Heart left ventricle (tissue), 16 donors: ENCODE measurements at places on chromosomes 4 and X. TPM values are rescaled to one million over a fixed set of nuclear protein-coding genes. Genes with fewer than 3 reads are reported as not detected.

ANTXR2 gene
- total RNA-seq, result 76.7 TPM

GRCh38 chr4:186813377-186814068 is 89.9 kb upstream of the FAT1 start:
- H3K4me1 ChIP-seq, result no peaks in the 10 kb centered on the region
- no peaks in the 10 kb centered on the region for H3K36me3 ChIP-seq
- no peaks in the 10 kb centered on the region for H3K27me3 ChIP-seq
- no peak for DNase-seq

SORCS2 gene
- 5.1 TPM for total RNA-seq

DNA sequence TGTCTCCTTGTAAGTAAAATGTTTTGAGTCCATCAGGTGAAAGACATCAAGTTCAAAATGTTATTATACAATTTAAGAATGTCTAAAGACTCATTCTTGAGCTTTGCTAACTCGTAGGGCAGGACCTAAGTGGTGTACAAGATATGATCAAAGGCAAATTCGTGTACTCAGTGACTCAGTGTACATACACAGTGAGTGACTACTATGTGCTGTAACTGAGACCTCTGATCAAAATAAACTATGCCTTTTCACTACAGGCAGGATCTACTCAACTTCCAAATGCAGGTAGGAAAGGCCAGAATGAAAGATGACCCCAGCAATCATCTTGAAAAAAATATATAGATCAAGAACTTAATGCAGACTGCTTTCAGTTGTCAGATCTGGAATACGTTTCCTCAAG is 49.9 kb downstream of the ADGRG2 start:
- no peaks in the 10 kb centered on the region for H3K36me3 ChIP-seq
- no peak overlapping the region for H3K4me3 ChIP-seq
- no peaks in the 10 kb centered on the region for H3K27me3 ChIP-seq
- no peak for DNase-seq
- H3K4me1 ChIP-seq, result no peaks in the 10 kb centered on the region

DNA sequence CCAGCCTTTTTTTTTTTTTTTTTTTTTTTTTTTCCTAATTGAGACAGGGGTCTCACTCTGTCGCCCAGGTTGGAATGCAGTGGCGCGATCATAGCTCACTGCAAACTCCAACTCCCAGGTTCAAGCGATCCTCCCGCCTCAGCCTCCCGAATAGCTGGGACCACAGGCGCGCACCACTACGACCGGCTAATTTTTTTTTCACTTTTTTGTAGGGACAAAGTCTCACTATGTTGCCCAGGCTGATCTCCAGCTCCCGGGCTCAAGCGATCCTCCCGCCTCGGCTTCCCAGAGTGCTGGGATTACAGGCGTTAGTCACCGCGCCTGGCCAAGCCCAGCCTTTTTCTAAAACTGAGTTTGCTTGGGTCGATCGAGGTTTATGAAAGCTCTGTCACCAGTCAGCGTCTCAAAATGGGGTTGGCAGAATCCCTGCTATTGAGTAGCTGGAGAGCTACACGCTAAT is 1.3 kb upstream of the OTUD5 start:
- peak overlapping the region; percentile 96 for H3K27ac ChIP-seq
- DNase-seq, result peak; percentile 20
- peaks cover 11% of the 10 kb centered on the region for H3K4me1 ChIP-seq
- H3K27me3 ChIP-seq, result no peaks in the 10 kb centered on the region
- no peaks in the 10 kb centered on the region for H3K36me3 ChIP-seq
- peak overlapping the region; percentile 77 for H3K4me3 ChIP-seq

SPP1 gene
- total RNA-seq, result 40.0 TPM
